Calu3 (cell line): ENCODE measurements at places on chromosomes 11 and 22.

GRCh38 chr11:2584434-2584811 is 115.4 kb downstream of the KCNQ1OT1 start:
- H3K4me1 ChIP-seq = no peaks in the 10 kb centered on the region
- no peaks in the 10 kb centered on the region for H3K27me3 ChIP-seq
- no peak overlapping the region for H3K4me3 ChIP-seq

GRCh38 chr11:47398011-47398410 is 10.4 kb upstream of the SLC39A13 start:
- H3K27ac ChIP-seq = no peak overlapping the region
- DNase-seq = no peak
- H3K4me3 ChIP-seq = no peak overlapping the region
- no peaks in the 10 kb centered on the region for H3K4me1 ChIP-seq

DNA sequence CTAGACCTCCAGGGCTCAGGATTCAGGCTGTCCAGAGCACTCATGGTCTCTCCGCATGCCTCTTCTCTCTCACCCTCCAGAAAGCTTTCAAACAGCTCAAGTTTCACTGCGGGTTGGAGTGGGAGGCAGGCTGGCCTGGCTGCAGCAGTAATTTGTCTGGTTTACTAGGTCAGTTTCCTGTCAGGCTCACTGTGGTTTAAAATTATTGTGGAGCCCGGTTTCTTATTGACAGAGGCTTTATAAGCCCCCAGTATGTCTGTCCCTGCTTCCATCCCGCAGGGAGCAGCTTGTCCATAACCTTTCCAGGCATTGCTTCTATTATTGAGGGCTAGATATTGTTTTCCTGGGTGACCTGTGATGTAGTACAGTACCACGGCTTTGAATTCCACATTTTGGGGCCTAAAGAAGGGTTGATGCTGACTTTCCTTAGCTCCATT is 235.3 kb upstream of the SORL1-AS1 start:
- peaks cover 19% of the 10 kb centered on the region for H3K4me1 ChIP-seq
- H3K4me3 ChIP-seq = no peak overlapping the region
- DNase-seq = no peak
- H3K27ac ChIP-seq = no peak overlapping the region
- H3K36me3 ChIP-seq = no peaks in the 10 kb centered on the region

DNA sequence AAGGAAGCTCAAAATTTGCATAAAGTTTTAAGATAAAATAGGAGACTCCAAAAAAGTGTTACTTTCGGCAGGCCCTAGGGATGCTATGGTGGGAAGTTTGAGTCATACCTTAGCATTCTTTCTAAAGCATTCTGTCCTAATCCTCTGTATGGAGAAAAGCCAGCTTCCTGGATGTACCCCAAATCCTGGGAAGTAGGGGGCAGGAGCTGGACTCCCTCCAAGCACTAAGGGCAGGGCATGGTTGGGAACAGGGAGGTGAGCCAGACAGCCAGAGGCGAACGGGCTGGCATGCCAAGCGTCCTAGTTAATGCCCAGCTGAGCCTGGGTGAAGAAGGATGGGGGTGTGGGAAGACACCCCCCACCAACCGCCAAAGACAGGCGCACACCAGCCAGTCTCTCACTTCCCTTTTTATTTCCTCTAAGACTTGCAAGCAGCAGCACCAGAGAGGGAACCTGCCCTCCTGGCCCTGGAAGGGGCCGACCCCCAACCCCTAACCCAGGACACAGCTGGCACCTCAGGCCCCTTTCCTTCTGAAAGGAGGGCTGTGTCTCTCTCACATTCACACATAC is 23.9 kb downstream of the RTN4RL2 start:
- DNase-seq = no peak
- peaks cover 7% of the 10 kb centered on the region for H3K4me1 ChIP-seq
- no peak overlapping the region for H3K27ac ChIP-seq
- H3K36me3 ChIP-seq = peaks cover 6% of the 10 kb centered on the region
- no peak overlapping the region for H3K4me3 ChIP-seq
- no peaks in the 10 kb centered on the region for H3K27me3 ChIP-seq

- H3K4me1 ChIP-seq = peaks cover 8% of the 10 kb centered on the region
- no peak overlapping the region for H3K27ac ChIP-seq
- peaks cover 69% of the 10 kb centered on the region for H3K27me3 ChIP-seq
- no peak overlapping the region for H3K4me3 ChIP-seq
Observed at GRCh38 chr22:44369293-44369661, 56.5 kb upstream of the SHISAL1 start.

GRCh38 chr22:49368221-49368975 is 459.3 kb downstream of the BRD1 start:
- DNase-seq = no peak
- peaks cover 44% of the 10 kb centered on the region for H3K27me3 ChIP-seq
- H3K36me3 ChIP-seq = no peaks in the 10 kb centered on the region
- no peak overlapping the region for H3K4me3 ChIP-seq

GRCh38 chr11:23730307-23730998 is 766.4 kb upstream of the LUZP2 start:
- no peak for DNase-seq
- H3K36me3 ChIP-seq = no peaks in the 10 kb centered on the region
- H3K27ac ChIP-seq = no peak overlapping the region
- no peak overlapping the region for H3K4me3 ChIP-seq

DNA sequence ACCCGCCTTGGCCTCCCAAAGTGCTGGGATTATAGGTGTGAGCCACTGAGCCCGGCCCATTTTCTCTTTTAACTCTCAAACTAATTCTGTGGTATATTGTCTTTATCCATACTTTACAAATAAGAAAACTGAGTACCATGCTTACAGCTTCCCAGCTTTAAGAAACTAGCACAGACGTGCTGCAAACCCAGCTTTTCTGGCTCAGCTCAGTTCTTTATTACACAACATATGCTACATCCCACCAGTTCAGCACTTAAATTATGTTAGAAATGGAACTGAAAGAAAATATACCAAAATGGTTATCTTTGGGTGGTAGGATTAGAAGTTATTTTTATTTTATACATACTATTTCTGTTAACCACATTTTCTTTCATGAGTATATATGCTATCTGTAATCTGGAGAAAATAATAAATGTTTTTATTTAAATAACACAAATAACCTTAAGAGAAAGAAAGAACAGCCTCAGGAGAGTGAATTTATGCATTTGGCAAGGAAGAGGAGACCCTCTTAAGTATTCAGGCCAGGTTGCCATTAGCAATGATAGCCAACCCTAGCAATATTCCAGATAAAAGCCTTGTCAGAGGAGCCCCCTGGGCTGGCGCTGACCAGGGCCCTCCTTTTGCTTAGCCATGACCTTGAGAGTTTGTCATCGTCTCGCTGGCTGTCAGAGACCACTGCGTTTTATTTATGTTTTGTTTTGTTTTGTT is 33.8 kb downstream of the SLN start:
- DNase-seq = no peak
- H3K4me1 ChIP-seq = no peaks in the 10 kb centered on the region
- H3K27ac ChIP-seq = no peak overlapping the region
- H3K4me3 ChIP-seq = no peak overlapping the region
- no peaks in the 10 kb centered on the region for H3K36me3 ChIP-seq

DNA sequence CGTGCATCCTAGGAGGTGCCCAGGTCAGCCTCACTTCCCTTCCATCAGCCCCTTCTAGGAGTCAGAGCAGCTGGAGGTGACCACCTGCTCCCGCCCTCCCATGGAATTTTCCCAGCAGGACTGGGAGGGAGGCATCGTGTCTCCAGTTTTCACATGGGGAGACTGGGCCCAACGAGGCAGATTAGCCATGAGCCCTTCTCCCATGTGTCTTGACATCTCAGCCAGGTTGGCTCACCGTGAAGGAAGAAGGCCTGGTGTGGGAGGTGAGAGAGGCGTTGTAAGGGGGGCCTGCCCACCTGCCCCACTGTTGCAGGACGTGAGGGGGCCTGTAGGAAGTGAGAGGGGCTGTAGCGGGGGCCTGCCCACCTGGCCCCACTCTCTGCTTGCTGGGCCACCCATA is 1521.4 kb downstream of the BRD1 start:
- no peaks in the 10 kb centered on the region for H3K4me1 ChIP-seq
- DNase-seq = no peak
- no peak overlapping the region for H3K27ac ChIP-seq

GRCh38 chr11:112113539-112114457 is 27.1 kb downstream of the SDHD start:
- no peak for DNase-seq
- no peak overlapping the region for H3K4me3 ChIP-seq
- H3K36me3 ChIP-seq = no peaks in the 10 kb centered on the region
- no peak overlapping the region for H3K27ac ChIP-seq
- H3K4me1 ChIP-seq = no peaks in the 10 kb centered on the region

GRCh38 chr11:7892059-7892699 is 38.9 kb downstream of the OR10A6 start:
- DNase-seq = no peak
- peaks cover 23% of the 10 kb centered on the region for H3K4me1 ChIP-seq
- no peak overlapping the region for H3K27ac ChIP-seq

DNA sequence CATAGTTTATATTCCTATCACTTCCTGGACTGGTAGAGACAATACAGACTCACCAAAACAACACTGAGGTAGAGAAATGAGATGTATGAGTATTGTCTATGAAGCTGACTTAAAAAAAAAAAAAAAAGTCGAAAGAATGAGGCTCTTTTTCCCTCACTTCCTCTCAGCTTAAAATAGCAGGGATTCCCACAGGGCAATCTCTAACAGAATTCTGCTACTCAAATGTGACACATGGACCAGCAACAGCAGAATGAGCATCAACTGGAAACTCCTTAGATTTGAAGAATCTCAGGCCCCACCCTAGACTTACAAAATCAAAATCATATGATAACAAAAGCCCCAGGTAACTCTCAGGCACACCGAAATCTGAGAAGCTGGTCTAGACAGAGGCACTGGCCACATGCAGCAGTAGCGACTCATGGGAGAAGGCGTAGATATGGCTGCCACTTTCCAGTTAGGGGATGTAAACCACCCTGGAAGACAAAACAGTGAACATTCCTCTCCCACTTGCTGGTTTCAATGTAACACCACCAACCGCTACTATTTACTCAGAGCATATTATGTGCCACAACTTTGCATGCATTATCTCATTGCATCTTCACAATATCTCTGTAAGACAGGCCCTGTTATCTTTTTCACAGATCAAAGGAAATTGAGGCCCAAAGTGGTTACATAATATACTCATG is 128.0 kb downstream of the RBFOX2 start:
- H3K4me3 ChIP-seq = no peak overlapping the region
- peaks cover 38% of the 10 kb centered on the region for H3K4me1 ChIP-seq
- no peak for DNase-seq

DNA sequence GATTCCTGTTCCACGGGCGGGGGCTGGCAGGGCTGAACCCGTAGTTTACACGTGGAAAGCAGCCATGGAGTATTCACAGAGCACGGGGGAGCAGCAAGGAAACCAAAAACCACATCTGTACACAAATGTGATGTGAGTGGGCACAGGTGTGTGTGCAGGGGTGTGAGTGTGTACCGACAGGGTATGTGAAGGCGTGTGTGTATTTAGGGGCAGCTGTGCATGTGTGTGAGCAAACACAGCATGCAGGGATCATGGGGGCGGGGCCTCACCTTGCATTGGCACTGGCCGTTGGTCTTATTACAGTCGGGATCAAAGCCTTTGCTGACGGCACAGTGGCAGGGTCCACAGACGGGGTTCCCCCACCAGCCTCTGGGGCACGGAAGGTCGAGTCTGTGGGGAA is 58.4 kb downstream of the TRMU start:
- DNase-seq = no peak
- H3K27me3 ChIP-seq = no peaks in the 10 kb centered on the region
- H3K36me3 ChIP-seq = peaks cover 21% of the 10 kb centered on the region
- no peak overlapping the region for H3K4me3 ChIP-seq
- H3K27ac ChIP-seq = no peak overlapping the region

DNA sequence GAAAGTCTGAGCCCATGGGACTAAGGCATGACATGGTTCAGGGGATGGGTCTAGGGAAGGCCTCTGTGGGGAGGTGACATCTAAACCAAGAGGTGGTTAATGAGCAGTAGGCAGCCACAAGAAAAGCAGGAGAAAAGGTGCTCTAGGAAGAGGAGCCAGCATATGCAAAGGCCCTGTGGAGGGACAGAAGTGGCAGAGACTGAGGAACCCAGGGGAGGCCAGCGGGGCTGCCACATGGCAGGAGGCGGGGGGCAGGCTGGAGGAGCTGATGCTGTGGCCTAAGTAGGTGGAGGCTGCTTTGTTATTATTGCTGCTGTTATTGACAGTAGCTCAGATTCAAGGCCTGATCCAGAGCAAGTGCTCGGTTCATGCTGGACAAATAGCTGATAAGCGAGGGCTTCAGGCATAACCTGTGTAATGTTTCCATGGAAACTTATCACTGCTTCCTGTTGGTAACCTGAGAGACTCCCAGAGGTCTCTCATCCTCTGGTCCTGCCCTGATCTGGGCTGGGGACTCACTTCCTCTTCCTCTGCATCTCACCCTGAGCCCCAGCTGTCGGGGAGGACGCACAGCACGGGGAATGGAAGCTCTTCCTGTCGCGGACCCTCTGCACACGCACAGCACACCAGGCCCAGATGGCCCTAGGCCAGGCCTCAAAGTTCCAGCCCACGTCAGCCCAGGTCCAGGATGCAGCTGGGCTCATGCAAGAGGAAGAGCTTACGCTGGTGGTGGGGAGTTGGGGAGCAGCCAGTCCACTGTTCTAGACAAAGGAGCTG is 75.2 kb upstream of the TP53I11 start:
- H3K36me3 ChIP-seq = no peaks in the 10 kb centered on the region
- peaks cover 76% of the 10 kb centered on the region for H3K27me3 ChIP-seq
- no peak overlapping the region for H3K4me3 ChIP-seq
- no peak for DNase-seq

DNA sequence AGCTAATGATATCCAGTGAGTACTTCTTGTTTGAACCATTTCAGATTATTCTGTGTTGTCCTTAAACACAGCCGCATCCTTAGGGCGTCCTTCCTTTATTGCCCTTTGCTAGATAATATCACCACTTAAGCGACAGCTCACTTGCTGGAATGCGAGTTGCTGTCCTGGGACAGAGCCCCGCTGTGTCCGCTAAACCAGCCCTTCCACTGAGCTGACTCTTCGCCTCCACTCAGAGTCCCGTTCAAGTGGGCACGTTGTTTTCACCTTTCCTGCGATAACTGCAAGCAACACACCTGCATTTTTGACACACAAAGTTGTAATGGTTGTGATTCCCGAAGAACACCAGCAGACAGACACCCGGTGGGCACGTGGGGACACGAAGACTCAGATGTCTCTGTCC is 140.0 kb downstream of the TBC1D22A start:
- no peak overlapping the region for H3K4me3 ChIP-seq
- H3K27ac ChIP-seq = no peak overlapping the region
- H3K4me1 ChIP-seq = no peaks in the 10 kb centered on the region
- DNase-seq = no peak

DNA sequence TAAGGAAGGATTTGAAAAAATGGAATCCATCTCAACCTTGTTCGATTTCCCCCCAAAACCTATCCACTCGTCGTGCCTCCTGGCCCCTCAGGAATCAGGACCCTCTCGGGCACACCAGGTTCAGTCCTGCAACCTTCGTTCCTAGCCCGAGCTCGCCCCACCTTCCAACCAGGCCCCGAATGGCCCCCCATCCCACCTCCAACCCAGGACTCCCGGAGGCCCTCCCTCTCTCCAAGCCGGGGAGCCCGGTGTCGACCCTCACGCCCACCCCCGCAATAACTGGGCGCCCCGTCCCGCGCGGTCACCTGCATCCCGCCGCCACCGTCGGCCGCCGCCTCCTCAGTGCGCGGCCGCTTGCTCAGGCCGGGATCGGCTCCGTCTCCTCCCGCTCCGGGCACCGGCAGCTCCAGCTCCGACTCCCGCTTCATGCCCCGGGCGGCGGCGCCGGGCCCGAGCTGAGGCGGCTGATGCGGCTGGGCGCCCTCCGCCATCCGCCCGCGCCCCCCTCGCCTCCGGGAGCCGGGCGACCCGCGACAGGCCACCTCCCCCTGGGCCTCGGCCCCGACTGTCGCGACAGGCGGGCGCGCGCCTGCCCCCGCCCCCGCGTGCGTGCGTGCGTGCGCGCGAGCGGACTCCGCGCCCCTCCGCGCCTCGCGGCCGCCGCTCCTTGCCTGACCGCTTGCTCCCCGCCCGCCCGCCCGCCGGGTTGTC is 534 bp downstream of the RBFOX2 start:
- peak overlapping the region; percentile 74 for H3K27ac ChIP-seq
- H3K4me3 ChIP-seq = peak overlapping the region; percentile 87
- DNase-seq = no peak
